ENCODE measurements at places on chromosomes 7 and 10.

GRCh38 chr7:117008886-117009531 lies 55.7 kb downstream of the ST7 start:
- no peak for DNase-seq

- DNase-seq = peak; percentile 50
Observed at GRCh38 chr7:138979226-138979979, 1.8 kb downstream of the KIAA1549 start.

DNA sequence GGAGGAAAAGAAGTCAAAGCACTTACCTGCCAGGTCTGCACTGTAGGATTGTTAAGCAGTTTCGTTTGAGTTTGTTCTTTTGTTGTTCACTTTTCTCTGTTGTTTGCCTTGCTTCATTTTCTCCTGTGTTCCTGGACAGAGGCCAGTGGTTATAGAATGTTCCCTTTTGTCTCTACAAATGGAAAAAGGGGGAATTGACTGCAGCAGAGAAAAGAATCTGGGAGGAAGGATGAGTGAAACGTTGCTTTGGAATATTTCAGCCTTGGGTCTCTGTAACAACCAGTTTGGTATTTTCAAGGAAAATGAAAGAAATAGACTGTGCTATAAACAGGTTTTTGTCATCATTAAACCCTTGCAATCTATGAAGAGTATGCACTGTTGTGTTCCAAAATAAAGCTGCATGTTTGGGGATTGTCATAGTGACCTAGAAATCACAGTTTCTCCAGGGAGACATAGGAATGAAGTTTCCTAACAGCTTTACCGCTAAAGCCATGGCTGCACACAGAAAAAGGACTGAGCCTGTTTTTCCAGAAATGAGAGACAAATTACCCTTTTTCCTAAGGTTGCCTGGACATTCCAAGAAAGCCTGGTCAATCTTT lies 60.8 kb upstream of the HABP2 start:
- DNase-seq = no peak

DNA sequence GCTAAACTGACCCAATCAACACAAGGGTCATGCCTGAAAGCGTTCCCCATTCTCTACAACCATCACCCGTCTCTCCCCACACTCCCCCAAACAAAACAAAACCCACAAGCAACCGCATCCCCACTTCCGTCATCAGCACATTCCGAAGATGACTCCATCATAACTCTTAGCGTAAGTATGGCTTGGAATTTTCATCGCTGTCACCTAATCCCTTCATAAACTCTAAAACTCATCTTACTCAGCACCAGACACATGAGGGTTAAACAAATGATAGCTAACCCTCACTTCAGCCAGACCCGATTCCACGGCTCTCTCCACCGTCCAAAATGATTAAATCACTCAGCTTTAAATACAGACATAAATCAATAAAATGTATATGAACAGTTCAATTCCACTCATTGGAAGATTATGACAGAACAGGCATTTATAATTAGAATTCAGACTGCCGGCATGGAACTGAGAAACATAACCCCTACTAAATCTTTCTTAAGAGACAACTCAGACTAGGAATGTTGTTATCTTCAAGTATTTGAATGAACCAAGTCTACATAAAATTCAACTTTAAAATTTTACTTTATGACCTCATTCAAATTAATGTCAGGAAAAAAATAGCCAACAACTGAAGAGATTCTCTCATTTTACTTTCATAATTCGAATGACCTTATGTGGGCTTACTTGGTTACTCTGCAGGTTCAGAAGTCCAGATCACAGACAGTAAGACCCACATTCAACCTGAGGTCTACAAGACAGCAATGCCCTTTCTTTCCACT lies 215.9 kb downstream of the PARD3 start:
- DNase-seq = no peak

GRCh38 chr10:116118847-116119246 lies 154.2 kb downstream of the GFRA1 start:
- no peak for DNase-seq

DNA sequence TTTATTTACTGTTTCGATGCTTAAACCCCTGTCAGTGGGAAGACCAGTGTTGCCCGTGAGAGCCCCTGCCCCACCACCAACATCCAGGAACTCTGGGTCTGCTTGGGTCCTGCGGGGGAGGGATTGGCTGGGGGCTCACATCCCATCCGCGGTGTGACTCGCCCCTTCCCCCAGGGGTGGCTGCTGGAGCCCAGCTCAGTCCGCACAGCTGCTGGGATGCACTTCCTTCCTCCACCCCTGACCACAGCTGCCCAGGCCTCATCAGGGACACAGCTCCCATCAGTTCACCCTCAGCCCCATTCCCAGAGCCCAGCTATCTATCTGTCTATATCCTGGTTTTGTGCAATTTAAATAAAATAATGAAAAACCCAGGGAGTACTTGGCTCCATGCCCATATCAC lies 54.5 kb downstream of the JAKMIP3 start:
- no peak for DNase-seq

- DNase-seq = no peak
Observed at GRCh38 chr7:149228831-149229471, 10.5 kb upstream of the ZNF212 start.

DNA sequence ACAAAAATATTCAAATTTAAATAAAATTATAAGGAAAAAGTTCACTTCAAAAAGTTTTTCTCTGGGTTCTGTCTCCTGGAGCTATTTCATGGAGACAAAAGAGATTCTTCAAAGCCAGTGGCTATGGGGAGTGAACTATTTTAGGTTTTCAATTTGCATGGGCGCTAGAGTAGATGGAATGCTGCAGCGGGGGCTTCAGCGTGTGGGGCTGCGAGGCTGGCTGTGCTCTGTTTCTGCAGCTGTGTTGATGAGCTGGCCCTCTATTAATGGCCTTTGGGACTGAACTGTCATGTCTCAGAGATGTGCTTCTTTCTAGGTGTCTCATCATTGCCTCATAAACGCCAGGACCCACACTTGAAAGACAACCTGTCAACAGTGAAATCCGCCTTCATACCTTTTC lies 108.4 kb upstream of the NPY start:
- DNase-seq = no peak

- DNase-seq = no peak
Observed at GRCh38 chr10:85900487-85900886, 466.1 kb downstream of the GRID1 start.

GRCh38 chr7:34277016-34277802 lies 371.9 kb downstream of the BMPER start:
- no peak for DNase-seq

- DNase-seq = no peak
Observed at GRCh38 chr10:11612021-11613001, 861 bp upstream of the USP6NL start.

DNA sequence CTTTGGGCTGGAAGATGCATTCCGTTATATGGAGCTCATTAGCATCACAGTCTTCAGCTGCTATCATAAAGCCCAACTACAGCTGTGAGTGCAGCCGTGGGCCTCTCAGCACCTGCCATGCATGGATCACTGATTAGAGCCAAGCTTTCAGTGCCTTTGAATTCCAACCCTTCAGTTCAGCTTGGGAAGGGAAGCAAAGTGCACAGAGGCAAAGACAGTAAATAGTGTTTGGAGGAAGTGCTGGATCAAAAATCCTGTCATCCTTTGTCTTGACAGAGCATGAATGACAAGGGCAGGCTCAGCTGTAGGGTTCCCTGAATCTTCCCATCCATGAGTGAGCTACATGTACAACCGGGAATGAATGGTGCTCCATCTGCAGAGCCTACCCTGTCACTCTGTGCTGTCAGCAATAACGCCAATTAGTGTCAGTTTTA lies 153.7 kb downstream of the DNAJB9 start:
- DNase-seq = no peak

DNA sequence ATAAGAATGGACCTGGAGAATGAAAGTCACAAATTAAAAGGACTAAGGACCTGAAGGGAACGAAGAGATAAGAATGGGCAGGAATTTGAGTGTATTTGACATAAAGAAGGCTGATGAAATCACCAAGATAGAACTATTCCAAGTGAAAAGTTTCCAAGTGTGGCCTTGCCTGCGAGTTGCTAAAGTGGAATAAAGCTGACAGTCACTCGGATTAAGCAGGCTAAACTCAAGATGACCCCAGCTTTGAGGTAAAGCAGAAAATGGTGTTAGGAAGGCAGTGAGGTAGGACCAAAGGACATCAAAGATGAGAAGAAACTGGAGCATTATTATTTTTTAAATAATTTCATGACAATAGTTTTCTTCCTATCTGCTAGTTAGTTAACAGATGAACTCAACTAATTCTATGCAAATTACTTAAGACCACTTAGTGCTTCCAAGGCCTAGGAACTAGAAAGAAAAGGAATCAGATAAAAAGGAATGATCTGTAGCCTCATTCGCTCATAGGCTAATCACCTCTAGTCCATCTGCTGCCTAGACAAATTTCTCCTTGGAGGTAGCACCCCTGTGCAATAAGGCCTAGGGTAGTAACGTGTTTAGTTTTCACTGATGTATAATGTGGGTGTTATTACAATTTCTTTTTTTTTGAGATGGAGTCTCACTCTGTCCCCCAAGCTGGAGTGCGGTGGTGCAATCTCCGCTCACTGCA lies 34.5 kb downstream of the EZH2 start:
- no peak for DNase-seq

- DNase-seq = no peak
Observed at GRCh38 chr7:12684733-12685132, 2.7 kb upstream of the ARL4A start.

GRCh38 chr10:77377034-77377433 lies 260.6 kb downstream of the KCNMA1 start:
- no peak for DNase-seq

DNA sequence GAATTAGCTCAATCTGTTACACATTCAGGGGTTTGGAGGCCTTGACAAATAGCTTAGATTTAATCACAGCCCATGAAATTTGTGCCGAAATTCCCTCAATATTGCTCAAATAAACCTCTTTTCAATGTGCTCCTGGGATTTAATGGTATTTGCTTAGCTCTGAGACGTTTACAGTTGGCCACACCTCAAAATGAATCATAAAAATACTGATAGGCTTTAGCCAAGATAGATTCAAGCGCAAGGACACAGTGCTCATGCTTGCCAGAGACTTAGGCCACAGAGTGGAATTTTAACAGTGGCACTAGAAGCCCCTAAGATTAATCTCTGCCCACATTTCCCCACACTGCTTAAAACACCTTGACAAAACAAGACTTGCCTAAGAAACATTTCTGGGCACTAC lies 2.3 kb upstream of the SEMA3C start:
- DNase-seq = no peak

- no peak for DNase-seq
Observed at GRCh38 chr10:120172356-120172755, 279.8 kb downstream of the SEC23IP start.

- no peak for DNase-seq
Observed at GRCh38 chr10:108735380-108735779, 1187.9 kb downstream of the XPNPEP1 start.

- no peak for DNase-seq
Observed at GRCh38 chr7:135447748-135448147, 62.2 kb downstream of the CNOT4 start.

DNA sequence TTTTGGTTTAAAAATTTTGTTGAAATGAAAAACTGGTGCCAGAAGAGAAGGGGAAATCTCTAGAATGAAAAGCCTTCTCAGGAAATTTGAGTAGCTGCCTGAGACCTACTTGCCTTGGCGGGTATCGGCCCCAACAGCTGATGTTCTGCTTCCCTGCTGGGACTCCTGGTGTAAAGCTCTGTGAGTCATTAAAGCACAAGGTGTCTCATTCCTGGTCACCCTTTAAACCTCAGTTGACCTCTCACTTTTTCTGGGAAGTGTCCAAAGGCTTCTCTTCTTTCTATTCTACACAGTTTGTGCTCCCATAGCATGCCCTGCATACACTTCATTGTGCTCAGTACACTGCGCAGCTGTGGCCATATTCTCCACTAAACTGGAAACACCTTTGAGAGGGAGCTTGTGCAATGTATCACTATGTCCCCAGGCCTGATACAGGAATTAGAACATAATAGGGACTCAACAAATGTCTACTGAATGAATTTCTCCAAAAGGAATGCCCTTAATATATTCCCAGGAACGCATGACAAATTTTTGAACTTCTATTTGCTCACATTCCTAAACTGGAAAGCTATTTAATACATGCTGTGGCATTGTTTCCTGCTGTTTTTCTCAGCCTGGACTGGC lies 303.9 kb downstream of the SDHAF3 start:
- DNase-seq = no peak

DNA sequence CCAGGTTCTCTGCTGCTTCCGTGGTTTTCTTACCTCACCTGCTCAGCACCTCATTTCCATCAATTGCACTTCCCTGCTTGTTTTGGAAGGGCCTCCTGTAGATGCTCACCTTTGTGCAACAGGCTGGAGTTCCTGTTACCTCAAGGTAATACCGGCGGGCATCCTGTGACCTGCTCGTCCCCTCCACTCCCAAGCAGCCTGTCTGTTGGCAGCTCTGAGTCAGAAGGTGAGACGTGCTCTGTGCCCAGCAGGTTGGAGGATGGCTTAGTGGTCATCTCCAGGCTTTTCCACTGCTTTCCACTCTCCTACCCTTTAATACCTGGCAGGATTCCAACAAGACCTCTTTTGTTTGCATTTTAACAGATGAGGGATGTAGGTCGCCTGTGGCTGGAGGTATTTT lies 86.0 kb downstream of the CAMK1D start:
- DNase-seq = no peak

Data from HEK293T (cell line).